ENCODE measurements at places on chromosomes 5 and 9. TPM values are rescaled to one million over a fixed set of nuclear protein-coding genes. Genes with fewer than 3 reads are reported as not detected.
A peak's percentile ranks its signal among the peaks of the same experiment; 100 is the strongest.

DNA sequence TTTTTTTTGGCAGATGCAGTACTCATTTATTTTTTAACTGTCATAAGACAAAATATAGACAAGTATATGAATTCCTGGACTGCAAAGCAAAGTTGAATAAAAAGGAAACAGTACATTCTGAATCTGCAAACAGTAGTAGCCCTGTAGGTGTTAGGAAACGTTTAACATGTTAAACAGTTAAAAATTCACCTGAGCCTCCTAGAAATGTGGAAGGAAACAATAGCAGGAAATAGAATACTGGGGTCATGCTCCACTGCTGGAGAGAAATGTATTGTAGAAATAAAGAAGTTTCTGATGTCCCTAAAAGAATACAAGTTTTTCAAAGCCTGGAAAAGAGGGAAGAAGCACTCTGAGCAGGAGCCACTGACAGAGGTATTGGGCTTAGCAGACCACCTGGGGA lies 866.0 kb downstream of the PTPRD start:
- no peak for DNase-seq

DNA sequence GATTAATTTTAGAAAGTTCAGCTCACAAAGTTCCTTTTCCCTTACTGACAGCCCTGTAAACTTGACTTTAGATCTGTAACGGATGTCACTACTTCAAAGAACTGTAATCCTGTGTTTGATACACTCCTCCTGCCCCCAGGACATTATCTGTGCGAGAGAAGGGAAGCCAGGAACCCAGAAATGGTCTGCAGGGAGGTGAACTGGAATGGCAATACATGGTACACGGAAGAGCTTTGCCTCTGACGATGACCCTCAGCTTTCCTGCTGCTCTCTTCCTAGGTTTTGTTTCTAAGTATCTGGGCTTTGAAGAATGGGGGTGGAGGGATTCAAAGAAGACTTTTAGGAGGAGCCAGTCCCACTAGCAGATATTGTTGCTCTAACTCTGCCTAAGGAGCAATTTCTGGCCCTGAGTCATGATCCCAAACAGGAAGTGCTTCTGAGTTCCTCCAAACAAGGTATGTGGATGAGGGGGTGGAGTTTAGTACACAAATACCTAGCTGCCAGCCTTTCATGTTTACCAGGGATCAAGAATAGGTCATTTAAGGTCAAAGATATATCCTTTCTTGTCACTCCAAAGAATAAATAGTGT lies 43.4 kb upstream of the TMC1 start:
- DNase-seq = peak; percentile 29

The SNCAIP gene
- total RNA-seq = not detected

DNA sequence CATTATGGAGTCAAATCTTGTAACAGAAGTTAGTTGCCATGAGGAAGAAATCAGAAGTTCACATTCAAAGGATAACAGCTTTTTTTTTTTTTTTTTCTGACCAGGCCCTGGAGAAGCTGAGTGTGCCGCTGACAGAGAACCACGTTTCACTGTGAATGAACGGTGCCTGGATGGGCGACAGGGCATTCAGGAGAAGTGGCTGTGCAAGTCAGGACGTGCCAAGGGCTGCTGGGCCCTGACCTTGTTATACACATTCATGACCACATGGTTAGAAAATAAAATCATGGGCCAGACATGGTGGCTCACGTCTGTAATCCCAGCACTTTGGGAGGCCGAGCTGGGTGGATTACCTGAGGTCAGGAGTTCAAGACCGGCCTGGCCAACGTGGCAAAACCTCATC lies 91.6 kb downstream of the ANKH start:
- no peak for DNase-seq

DNA sequence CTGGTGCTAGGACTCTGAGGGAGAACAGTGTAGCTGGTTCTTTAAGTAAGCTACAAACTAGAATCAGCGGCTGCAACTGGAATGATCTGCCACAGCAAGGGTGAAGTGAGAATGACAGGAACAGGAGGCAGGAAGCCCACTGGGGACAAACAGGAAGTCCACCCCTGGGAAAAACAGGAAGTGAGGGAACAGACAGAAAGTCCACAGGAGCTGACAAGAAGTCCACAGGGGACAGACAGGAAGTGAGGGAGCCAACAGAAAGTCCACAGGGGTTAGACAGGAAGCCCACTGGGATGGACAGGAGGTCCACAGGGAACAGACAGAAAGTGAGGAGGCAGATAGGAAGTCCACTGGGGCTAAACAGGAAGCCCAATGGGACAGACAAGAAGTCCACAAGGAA lies 15.5 kb downstream of the ADAMTS16 start:
- DNase-seq = no peak

DNA sequence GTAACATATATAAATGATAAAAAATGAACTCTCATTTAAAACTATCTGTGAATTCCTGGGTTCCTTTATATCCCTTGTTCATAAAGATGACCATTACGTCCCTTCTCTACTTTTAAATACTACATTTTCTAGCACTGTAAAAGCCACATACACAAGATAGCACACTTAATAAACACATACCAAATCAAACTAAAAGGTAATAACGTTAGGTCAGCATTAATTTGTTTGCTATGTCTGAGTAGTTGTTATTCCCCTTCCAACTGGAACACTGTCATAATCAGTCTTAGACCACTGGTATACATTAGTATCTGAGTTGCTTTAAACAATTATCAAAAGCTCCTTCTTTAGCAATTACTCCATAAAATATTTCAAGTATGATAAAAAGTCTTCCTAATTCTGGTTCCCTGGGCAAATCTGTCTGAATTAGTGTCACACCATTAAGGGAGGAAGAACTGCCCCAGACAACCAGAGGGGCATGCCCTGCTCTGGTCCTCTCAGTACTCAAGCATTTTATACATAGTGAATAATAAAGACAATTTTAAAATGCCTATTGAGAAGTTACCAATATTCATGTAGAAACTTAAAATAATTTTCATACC lies 98.1 kb downstream of the RAPGEF6 start:
- no peak for DNase-seq

DNA sequence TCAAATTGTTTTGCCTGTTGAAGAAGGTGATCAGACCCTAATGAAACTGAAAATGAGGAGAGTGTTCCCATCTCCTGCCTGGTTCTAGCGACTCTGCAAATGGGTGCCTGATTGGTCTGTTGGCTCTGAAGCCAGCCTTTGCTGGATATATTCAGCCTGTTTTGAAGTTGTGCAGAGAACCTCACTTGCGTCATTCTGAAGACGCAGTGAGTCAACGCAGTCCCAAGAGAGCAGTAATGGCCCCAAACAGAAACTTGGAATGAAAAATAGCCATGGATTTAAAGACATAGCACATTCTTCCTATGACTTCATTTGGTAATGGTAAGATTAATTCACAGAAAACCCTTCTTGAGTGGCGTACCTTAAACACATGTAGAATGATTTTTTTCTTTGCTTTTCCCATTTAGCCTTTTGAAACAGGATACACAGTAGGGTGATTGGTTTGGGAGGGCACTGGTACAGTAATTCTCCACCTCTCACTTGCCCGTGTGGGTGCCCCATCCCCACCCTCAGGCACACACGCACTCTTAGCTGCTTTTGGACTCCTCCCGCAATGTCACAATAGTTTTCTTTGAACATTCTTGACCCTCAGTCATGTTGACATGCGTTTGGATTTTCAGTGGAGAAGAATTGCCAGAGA lies 54.1 kb upstream of the ABL1 start:
- DNase-seq = no peak

DNA sequence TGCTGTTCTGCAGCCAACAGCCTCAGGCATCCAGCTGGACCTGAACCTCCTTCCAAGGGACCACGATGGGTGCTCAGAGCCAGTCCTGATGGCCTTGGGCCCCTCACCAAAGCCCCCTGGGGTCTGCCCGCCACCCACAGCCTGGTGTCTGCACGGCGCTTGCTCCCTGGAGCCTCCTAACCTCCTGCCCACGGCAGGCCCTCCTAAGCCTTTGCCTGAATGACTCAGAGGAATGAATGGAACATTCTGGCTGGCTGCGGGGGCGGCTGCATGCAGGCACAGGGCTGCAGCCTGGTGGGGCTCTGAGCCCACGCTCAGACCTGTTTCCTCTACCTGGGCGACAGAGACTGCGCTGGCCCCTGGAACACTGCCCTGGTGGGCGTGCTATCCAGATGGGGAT lies 6.9 kb downstream of the SOHLH1 start:
- no peak for DNase-seq

- DNase-seq = peak; percentile 19
Observed at GRCh38 chr9:116000748-116001329, 152.8 kb upstream of the PAPPA start.

The ORM2 gene
- not detected for total RNA-seq

The PTGER4 gene
- 71.7 TPM for total RNA-seq

- no peak for DNase-seq
Observed at GRCh38 chr5:172815631-172816030, 18.4 kb upstream of the ERGIC1 start.

The TOMM5 gene
- total RNA-seq = 153 TPM

GRCh38 chr5:91384671-91385430 lies 1.7 kb upstream of the ARRDC3 start:
- DNase-seq = peak; percentile 44

The FAM153A gene
- 38.8 TPM for total RNA-seq

DNA sequence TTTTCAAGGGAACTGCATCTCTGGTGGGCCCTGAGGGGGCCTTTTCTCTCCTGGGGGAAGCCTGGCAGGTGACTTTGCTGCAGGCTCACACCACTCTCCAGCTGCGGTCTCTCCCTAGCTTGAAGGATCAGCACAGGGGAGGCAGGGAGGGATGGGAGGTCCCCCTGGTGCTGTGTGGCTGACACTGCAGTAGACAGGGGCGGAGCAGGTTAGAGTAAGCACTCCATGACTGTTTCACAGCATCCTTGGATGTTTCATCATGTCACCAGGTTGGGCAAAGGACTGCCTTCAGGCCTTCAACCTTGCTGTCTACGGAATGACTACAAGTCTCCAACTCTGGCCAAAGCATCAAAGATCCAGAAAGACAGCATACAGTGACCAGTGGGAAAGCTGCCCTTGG lies 470.7 kb downstream of the CDK5RAP2 start:
- peak; percentile 12 for DNase-seq

DNA sequence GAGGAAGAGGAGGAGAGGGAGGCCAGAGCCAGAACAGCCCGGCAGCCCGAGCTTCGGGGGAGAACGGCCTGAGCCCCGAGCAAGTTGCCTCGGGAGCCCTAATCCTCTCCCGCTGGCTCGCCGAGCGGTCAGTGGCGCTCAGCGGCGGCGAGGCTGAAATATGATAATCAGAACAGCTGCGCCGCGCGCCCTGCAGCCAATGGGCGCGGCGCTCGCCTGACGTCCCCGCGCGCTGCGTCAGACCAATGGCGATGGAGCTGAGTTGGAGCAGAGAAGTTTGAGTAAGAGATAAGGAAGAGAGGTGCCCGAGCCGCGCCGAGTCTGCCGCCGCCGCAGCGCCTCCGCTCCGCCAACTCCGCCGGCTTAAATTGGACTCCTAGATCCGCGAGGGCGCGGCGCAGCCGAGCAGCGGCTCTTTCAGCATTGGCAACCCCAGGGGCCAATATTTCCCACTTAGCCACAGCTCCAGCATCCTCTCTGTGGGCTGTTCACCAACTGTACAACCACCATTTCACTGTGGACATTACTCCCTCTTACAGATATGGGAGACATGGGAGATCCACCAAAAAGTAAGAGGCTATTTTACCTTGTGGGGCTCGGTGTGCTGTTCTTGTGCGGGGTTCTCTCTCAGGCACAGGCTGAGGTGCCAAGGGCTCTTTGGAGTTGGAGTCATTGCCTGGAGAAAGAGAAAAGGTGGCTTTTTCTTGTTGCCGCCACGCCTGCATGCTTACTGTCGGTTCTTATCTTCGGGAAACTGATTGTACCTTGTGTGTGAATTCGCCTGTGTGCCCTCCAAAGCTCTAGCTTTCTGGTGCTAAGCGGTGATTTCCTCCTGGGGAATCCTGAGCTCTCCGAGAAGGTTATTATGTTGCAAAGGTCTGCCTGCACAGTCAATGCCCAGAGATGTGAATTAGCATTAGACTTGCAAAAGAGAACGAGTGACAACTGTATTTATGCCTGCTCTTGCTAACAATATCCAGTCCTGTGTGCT lies at the start of gene ISL1:
ISL1 (plus strand) TSS at position 318 of the 991 bp plus-strand sequence; CDS start at position 542, 224 bp downstream.
- DNase-seq = peak; percentile 42

The NUTM2F gene
- total RNA-seq = not detected

GRCh38 chr5:178683783-178684182 lies 46.7 kb downstream of the ZNF354A start:
- DNase-seq = no peak

DNA sequence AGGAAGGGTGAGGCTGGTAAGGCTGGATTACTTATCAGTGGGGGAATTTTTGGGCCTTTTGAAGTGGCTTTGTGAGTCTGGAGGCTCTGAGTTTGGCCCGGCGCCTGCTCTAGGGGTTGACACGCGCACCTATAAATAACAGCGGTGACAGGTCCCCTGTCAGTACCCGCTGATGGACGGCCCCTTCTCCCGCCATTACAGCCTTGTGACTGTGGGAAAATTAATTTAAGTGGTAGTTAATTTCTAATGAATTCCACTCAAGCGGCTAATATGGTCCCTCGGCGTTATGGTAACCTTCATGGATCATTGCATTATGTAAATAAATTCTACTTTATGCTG lies 16.5 kb downstream of the MRPL36 start:
- peak; percentile 14 for DNase-seq

- peak; percentile 69 for DNase-seq
Observed at GRCh38 chr5:142015781-142016533, 3.1 kb upstream of the GNPDA1 start.

DNA sequence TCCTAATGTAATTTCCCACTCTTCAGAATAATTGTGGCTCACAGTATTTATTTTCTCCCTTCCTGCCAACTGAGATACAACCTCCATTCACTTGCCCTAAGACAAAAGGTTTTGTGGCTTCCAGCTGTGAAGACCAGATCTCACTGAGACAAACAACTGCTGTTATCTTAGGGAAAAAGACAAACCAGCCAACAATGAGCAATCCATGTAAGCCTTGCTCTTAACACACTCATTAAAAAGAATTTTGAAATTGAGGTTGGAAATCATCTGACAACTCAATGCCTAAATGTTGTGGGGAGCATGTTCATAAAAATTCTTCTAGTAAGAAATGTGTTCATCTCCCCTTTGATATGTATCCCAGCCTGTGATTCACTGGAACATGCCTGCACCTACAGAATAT lies 132.9 kb downstream of the ADAMTSL1 start:
- no peak for DNase-seq

DNA sequence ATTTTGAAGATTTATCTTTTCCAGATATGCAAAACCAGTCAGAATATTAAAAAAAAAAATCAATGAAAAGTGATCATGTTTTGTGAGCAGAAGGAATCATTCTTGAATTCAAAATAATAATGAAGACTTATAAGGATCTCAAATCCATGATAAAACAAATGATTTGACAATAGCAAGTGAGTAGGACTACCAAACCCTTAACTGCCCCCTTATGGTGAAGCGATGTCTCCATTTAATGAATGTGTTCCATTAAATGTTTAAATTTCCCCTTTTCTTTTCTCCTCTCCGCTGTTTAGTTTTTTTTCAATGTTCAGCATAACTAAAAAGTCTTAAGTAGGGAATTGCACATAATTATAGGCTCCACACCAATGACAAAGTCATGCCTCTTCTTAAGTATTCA lies 12.2 kb upstream of the MARCHF3 start:
- no peak for DNase-seq

GRCh38 chr5:38576442-38576841 lies 20.0 kb upstream of the LIFR start:
- no peak for DNase-seq

Measured in activated CD4-positive, alpha-beta T cell treated with anti-CD3 and anti-CD28 coated beads for 36 hours (primary cell).